NCI-H146 (cell line): ENCODE measurements at places on chromosomes 7 and 10.
A peak's percentile ranks its signal among the peaks of the same experiment; 100 is the strongest.

DNA sequence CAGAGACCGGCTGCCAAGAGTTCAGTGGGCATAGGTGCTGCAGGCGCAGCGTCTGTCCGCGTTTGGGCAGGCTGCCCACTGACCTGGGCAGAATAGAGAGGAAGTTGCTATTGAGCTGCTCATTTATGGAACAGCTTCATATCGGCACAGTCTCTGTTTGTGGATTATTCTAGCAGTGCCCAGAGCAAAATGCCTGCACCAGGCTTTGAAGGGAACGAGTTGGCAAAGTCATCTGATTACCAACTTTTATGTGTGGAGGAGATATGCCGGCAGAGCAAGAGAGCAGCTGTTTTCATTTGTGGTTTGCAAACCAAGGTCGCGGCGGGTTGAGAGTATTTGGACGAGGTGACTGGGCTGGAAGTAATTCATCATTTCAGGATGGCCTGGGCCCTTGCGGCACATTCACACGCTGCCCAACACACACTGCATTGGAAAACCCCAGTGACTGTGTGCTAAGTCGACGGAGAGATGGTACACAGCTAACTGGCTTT, 228.5 kb downstream of the TCERG1L start:
- no peak for DNase-seq

DNA sequence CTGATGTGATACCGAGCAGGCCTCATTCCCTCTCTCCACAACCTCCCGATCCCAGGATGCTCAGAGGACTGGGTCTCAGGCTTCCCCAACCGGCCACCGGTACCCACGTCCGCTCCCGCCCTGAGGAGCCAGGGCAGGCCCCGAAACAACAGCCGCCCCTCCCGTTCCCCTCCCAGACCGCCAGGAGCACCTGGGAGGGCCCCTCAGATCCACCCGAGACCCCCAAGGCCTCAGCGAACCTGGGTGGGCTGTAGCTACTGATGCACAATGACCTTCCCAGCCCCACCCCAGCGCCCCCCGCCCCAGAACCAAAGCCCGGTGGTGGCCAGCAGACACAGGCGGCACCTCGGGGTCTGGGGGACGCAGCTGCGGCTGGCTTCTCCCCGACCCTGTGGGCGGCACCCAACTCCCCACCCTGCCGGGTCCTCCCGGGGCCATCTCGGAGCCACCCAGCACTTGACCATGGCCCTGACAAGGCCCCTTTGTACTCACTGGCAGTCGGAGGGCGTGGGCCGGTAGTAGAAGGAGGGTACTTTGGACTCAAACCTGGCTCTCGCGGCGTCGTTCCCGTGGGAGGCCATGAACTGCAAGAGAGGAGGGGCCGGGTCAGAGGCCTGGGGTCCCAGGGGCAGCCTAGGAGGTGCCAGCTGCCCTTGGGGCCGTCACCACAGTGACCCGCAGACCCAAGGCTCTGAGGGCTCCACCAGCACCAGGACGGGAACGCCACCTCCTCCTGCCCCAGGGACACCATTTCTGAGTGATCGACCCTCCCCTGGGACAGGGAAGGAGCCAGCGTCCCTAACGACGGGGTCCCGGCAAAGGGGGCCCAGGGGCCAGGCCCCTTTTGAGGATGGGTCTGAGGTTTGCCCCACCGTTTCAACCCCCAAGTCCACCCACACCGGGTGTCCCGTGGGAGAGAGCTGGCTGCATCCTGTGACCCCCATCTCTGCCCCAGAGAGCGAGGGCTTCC, 28.1 kb downstream of the ADAP1 start:
- DNase-seq, result no peak

DNA sequence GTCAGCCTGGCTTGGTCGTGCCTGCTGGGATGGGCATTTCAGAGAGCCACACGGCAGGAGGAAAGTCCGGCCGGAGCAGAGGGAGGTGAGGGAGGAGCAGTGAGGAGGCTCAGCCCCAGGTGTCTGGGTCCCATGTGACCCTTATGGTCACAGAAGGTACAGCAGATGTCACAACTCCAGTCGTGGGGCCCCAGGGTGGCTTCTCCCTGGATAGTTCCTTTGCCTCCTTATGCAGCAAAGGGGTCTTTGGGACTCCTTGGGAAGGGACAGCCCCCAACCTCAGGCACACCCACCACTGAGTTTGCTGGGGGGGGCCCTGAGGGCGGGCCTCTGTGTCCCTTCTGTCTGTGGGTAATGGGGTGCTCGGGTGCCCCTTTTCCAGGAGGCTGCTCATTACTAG, 19.6 kb upstream of the PRKAG2 start:
- DNase-seq, result no peak

- DNase-seq, result no peak
These were observed 36.8 kb downstream of the LMOD2 start for GRCh38 chr7:123692471-123692877.

DNA sequence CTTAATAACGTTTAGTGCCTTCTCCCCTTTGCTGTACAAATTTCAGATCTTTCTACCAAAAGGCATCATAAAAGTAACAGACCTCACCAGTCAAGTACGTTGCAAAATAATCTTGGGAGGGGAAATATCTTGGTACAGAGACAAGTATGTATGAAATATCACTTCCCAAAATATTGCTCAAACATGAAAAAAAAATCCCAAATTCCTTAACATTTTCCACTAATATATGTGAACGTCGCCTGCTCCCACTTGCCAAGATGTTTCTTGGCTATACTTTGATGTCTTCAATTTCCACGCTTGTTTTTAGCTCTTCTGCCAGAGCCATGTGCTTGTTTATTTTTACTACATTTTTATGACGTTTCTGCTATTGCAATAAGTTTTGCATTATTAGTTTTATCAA, 223.5 kb downstream of the PLXNA4 start:
- DNase-seq, result no peak

- no peak for DNase-seq
These were observed 6.4 kb downstream of the DPY19L1 start for GRCh38 chr7:35030848-35031247.

DNA sequence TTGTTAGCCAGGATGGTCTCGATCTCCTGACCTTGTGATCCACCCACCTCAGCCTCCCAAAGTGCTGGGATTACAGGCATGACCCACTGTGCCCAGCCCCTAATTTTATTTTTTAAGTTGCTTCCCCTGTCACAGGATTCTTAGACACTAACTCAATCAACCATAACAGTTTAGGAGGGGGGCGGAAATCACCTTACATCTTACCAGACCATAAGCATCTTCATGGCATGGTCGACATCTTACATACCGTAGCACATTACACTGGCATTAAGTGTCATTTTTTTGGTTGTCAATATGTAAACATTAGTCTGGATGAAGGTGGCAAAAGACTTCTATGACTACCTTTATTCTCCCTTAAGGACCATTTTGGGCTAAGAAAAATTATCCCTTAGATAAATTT, 95.6 kb downstream of the TRIM24 start:
- DNase-seq, result no peak

DNA sequence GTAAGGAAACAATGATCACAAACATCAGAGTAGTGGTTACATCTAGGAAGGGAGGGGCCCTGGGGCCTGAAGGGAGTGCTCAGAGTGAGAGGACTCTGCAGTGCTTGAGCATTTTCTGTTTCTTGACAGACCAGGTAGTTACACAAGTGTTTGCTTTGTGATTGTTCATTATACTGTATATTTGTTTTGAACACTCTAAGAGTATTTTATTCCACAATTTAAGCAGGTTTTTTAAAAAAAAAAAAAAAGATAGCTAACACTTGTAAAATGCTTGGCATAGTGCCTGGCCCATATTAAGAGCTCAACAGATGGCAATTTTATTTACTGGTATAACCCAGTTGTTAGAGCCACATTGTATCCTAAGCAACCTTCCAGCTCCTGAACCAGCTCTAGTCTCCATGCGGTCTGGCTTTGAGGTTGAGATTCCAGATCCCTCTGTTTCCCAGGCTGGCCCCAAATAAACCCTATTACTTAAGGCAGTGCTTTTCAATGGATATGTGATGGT, 20.1 kb upstream of the ATXN7L1 start:
- DNase-seq, result peak; percentile 36

- DNase-seq, result no peak
These were observed 122.3 kb downstream of the PPP1R3A start for GRCh38 chr7:113796557-113796956.

DNA sequence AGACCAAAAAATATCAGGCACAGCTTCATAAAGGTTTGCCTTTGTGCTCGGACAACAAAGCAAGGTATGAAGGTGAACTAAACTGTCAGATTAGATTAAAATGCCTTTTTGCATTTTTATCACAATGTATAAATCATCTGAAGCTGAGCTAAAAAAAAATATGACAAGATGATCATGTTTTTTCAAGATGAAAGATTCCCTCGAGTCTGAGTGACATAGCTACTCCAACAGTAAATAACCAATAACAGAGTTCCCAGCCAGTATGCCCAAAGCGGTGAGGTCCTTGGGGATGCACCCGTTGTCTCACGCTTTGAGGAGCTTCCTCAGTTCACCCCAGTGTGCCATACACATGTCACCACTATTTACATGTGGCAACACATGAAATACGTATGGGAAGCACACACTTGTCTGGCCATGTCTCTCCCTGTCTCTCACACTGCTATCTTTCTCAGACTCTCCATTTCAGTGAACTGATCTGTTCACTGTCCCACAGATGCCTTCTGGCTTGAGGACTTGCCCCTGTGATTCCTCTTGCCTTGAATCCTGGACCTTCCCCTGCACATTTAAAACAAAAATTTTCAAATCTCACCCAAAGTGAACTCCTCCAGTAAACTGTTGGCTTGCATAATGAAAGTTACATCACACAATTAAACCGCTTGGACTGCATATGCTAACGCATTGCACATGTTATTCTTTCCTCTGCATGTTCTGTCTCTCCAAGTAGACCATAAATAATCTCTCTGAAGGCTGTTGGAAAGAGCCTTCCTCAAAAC, 2.6 kb upstream of the PIK3CG start:
- no peak for DNase-seq

DNA sequence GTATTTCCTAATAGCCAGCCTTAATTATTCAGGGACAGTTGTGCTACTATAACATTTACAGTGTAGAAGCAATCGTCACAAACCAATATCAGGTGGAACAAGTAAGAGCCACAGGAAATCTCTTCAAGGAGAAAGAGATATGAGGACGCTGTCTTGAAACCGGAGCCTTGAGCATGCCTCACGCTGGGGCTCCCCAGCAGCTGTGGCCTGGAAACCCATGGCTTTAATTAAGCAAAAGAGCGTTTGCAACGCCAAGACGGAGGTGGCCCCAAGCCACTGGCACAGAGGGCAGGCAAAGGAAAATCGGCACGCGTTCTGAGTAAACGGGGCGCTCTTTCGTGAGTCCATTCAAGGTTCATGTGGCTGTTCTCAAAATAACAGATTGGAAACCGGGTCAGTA, 84.4 kb downstream of the C10orf90 start:
- no peak for DNase-seq

- DNase-seq, result no peak
These were observed 95.0 kb downstream of the MICALL2 start for GRCh38 chr7:1364068-1364905.

- no peak for DNase-seq
These were observed 102.3 kb upstream of the STK17A start for GRCh38 chr7:43480581-43480980.

GRCh38 chr10:3898821-3899220, 113.8 kb upstream of the KLF6 start:
- DNase-seq, result peak; percentile 87

- no peak for DNase-seq
These were observed 3.0 kb downstream of the IRF5 start for GRCh38 chr7:128940494-128941322.

- DNase-seq, result no peak
These were observed 32.3 kb downstream of the FAM107B start for GRCh38 chr10:14742382-14742781.

DNA sequence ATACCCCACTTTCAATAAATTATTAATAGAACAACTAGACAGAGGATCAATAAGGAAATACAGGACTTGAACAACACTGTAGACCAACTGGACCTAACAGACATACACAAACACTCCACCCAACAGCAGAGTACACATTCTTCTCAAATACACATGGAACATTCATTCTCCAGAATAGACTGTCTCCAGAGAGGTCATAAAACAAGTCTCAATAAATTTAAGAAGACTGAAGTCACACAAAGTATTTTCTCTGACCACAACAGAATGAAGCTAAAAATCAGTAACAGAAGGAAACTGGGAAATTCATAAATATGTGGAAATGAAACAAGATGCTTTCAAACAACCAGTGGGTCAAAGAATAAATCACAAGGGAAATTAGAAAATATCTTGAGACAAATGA, 119.8 kb downstream of the SMURF1 start:
- DNase-seq, result no peak

DNA sequence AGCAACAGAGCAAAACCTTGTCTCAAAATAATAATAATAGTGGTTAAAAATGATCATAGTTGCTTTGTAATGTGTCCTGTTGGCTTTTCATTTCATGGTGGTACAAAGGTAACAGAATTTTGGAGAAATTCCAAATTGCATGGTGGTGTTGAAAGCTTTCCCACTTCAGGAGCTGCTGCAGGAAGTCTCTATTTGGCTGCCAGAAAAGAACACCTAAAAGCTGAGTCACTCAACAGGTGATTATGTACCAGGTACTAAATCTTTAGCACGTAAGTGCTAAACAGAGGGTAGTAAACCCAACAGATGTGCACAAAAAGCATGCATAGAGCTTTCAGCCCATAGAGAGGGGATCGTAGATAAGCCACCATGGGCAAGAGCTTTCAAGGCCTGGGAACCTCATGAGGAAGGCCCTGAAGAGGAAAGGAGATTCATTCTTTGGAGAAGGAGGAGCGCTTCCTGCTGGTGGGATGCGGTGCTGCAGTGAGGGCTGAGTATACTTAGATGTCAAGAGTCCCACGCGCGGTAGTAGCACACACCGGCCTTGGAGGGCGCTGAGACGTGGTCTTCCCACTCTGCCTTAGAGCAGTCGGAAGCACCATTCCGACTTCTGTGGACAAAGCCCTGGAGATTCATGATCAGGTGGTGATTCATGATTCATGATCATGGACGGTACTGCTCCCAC, 118.7 kb downstream of the RALA start:
- DNase-seq, result peak; percentile 41

DNA sequence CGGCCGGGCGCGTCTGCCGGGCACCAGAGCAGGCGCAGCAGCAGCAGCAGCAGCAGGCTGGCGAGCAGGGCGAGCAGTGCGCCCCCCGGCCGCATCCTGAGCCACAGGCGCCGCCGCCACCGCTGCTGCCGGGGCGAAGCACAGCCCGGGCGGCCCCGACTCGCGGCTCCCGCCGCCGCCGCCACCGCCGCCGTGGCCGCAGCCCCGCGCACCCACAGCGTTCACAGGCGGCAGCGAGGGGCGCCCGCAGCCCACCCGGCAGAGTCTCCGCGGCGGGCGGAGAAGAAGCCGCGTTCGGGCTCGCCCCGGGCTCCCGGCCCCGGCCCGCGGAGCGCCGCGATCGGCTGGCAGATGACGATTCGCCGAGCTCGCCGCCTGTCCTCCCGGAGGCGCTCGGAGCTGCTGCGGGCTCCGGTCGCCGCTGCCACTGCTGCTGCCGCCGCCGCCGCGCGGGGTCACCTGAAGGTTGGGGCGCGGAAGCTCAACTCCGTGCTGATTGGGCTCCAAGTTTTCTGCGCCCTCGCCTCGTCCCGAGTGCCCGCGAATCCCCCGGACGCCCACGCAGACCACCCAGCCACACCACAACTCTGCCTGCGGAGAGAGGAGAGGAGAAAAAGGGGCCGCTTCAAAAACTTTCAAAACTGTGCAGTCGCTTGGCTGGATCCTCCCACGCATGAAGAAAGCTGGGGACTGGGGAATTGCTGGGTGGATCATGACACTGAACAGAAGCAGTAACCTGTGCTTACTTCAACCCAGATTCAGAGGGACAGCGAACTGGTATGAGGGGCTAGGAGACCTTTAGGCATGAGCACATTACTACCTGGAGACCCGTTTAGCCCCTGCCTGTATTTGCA, at the start of gene ST8SIA6:
ST8SIA6 (minus strand) TSS at position 435 of the 854 bp plus-strand sequence; CDS start at position 95, 340 bp downstream.
- DNase-seq, result peak; percentile 68
